ENCODE measurements at places on chromosomes 4 and X.

- no peak for DNase-seq
These were observed 9.3 kb upstream of the HAUS3 start for GRCh38 chr4:2251073-2251794.

DNA sequence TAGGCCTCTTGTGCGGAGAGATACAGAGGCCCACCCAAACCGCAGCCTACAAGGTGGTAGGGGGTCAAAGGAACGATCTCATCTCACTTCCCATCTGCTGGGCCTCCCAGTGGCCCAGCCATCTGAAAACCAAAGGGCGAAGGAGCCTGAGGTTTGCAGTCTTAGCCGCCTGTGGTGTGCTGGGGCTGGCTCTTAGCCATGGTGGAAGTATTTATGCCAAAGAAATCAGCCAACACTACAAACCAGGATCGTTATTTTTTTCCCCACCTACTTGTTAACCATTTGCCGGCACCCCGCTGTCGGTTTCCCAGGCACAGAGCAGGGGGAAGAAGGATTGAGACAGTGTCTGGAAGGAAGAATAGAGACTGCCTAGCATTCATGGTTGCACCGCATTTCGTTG lies 30.9 kb upstream of the CDKL5 start:
- DNase-seq, result no peak

DNA sequence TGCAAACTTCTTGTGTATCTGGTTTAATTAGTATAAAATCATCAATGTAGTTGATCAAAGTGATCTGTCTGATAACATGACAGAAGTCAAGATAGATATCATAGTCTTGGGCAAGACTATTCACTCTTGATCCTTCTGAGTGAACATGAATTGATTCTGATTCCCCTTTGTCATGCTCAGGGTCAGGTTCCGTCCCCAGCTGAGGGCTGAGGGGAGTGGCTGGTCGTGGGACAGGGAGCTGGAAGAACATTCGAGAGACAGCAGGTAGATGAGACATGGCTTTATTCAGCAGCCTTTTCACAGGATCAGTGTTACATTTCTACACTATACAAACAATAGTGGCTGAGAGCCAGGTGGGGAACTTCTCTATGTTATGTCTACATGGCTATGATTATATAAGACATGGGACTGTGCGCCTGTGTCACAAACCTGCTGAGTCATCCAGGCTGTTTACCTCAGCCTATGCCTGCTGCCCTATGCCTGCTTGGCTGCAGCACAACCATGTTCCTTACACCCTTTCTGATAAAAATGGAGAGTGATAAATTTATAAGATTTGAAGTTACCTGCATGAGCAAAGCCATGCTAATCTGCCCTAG lies 586.9 kb upstream of the NR3C2 start:
- no peak for DNase-seq

DNA sequence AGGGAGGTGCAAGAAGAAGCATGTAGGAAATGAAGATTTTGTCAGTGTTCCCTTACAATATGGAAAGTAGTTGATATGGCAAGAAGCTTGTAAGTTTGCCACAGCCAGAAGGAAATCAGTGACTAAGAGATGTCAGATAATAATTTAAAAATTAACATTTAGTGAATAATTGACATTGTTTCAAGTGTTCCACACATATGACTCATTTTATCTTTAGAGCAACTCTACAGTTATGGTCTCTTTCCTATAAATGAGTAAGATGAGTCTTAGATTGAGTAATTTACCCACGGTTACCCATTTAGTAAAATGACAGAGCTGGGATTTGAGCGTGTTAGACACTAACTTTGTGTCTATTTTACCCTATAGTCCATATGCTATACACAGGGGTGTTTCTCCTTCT lies 300.3 kb upstream of the IRS4 start:
- no peak for DNase-seq

DNA sequence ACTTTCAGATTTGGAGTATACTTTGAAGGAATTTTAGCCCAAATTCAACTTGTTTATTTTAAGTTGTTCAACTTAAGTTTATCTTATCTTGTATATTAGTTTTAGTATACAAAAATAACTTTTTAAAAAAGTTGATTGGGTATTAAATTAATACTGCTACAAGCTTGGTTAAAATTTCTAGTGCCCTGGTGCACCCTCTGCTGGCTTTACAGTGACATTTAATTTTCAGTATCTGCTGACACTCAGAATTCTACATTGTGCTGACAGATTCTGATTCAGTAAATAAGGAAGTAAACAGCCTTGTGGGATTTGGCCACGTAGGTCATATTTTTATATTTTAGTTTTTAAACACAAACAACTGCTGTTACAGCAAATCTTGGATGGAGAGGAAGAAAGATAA lies 2.9 kb downstream of the EDA start:
- DNase-seq, result peak; percentile 2

DNA sequence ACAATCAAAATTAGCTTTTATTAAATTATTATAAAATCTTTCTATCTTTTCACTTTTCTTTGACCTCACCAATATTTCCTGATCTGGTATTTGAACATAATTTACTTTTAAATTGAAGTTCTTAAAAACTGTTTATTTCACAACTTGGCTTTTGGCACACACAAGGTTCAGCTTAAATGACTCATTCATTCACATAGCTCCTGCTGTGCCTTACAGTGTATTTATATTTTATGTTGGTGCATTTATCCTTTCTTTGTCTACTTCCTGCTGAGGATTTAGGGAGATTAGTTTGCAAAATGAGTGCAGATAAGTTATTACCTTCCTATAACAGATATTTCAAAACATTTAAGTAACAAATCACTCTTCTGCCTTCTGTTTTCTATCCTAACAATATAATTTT lies 430.6 kb downstream of the DTHD1 start:
- DNase-seq, result no peak

DNA sequence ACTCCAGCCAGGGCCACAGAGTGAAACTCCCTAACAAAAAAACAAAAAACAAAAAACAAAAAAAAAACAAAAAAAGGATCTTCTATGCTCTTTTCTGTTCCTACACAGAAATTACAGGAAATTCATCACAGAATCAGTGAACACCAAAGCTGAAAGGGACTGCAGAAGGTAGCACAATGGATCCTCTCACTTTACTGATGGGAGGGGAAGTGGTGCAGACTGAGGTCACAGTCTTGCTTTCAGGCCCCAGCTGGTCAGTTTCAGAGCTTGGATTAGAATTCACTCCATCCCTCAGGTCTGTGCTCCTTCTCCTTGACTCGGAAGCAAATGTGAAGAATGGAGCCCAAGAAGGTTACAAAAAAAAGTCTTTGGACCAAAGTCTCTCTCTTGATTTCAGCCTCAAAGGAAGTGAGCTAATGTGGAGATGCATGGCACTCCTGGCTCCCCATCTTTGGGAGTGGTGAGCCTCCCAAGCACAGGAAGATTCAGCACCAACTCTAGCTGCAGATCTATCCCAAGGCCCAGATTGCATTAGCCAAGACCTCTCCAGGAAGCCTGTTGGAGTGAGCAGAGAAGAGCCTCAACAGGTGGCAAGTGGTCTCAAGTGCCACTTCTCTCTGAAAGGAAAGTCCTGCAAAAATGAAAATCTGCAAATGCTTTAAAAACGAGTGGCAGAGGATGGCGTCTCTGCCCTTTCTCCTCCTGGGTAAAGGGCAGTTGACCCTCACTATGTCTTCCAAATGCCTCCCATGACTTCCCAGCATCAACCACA lies 176.0 kb downstream of the MAML3 start:
- DNase-seq, result no peak

DNA sequence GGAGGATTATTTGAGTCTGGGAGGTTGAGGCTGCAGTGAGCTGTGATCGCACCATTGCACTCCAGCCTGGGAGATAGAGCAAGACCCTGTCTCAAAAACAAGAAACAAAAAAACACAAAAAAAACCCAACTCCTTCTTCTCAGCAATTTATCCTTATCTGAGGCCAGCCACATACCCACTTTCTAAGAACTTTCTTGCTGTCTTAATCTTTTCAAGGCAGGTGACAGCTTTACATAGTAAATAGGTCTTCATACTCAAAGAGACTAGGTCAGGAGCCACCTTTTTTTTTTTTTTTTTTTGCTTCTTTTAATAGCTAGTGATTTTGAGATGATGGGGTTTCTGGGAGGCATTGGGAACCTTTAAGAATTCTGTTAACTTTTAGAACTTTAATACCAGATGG lies 26.1 kb upstream of the ZCCHC13 start:
- no peak for DNase-seq

DNA sequence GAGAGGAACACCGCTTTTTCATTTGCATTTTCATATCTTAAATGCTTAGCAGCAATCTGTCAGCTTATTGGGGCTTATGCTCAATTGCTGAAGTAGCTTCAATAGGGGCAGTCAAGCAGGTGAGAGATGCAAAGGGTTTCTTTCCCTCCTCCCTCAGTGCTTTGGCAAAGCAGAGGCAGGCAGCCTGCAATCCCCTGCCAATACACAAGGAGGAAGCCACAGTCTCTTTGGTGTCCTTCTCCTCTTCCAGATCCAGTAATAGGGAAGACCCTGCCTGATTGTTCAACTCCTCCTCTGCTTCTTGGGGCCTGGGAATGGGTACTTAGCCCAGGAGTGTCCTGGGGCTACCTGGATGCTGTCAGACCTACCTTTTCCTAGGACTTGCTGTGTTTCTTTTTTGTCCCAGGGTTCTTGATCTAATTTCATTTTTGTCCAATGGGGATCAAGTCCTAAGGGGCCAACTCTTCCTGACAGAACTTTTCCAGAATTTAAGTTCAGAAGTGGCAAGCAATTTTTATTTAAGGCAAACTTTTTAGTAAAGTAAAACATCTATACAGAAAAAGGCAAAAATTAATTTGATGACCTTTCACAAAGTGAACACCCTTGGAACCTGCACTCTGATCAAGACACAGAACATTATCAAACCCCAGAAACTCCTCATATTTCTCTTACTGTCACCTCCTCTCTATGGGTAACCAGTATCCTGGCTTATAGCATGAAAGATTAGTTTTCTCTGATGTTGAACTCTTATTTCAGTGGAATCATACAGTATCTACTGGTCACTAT lies 260.3 kb downstream of the PPP3CA start:
- DNase-seq, result no peak

DNA sequence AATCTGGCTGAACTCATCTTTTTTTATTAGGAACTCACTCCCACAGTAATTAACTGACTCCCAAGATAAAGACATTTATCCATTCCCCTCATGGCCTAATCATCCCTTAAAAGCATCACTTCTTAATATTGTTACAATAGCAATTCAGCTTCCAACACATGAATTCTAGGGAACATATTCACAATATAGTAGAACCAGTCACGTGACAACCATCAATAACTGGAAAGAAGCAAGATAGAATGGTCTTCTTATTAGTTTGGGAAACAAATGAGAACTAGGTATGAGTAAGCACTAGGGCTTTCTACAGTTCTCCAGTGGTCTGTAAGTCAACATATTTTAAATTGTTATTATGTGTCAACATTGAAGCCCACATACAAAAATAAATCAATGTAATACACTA lies 170.1 kb downstream of the KLHL4 start:
- DNase-seq, result no peak

DNA sequence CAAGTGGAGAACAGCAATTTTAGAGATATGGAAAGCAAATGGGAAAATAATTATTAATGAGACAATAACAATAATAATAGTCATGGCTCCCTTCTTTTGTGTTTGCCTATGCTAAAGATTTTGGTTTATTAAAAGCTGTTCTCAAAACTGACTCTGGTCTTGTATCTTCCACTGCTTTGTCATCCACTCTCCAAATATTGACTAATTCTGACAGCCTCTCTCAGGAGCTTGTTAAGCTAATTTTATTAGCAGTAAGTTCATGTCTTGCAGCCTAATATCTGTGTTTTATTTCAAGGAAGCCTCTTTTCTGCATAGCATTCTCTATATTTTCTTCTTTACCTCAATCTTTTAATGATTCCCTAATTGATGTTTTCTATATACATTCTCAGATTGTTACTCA lies 1419.8 kb downstream of the ARAP2 start:
- no peak for DNase-seq

DNA sequence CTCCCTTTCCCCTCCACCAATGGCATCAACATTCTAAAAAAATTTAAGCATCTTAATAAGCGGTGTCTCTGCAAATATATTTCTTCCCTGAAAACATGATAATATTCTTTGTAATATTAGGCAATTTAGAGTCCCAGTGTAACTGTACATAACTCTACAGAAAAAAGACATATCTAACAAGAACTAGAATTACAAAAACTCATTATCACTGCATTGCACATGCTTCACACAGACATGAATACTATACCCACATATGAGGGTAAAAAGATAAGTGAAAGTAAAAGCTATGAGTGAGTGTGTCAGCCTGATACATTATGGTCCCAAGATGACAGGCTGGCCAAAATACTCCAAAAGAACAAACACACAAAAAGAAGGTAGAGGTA lies 2.4 kb upstream of the FGB start:
- no peak for DNase-seq

DNA sequence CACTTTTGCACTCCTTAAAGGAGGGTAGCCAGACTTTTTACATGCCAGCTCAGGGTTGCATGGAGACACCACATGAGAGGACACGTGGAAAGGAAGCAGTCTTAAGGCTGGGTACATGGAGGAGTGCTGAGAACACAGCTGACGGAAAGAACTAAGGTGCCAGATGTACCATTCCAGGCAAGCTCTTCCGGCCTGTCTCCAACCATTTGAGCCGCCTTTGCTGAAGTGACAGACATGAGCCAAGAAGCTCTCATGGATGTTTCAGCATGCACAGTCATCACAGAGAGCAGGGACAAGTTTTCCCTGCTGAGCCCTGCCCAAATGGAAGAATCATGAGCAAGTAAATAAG lies 83.4 kb upstream of the BMP2K start:
- no peak for DNase-seq

- peak; percentile 1 for DNase-seq
These were observed 50.8 kb upstream of the SETD7 start for GRCh38 chr4:139606579-139607501.

DNA sequence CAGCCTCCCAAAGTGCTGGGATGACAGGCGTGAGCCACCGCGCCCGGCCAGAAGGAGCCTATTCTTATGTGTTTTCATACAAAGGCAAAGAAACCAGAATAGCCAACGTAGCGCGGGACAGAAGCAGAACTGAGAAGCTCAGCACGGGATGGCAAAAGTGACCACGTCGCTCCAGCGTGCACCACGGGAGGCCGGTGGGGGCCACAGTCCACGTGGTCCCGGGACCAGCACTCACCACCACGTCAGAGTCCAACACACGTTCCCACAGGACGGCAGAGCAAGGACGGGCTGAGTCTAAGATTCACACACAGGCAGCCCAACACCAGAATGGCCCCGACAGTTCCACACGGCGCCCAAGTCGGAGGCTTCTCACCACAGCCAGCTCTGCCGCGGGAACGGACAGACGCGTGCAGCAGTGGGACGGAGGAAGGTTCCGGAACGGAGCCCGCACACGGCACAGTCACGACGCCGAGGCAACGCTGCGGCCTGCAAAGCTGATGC lies 18.8 kb upstream of the GTPBP6 start:
- no peak for DNase-seq

- no peak for DNase-seq
These were observed 451 bp downstream of the SOD3 start for GRCh38 chr4:24795666-24796381.
